RKO (cell line): ENCODE measurements at places on chromosomes 12 and 14.

- DNase-seq = no peak
Observed at GRCh38 chr14:42319996-42320395, 713.3 kb downstream of the LRFN5 start.

GRCh38 chr12:45231515-45232145, 15.7 kb downstream of the ANO6 start:
- DNase-seq = peak; percentile 69

DNA sequence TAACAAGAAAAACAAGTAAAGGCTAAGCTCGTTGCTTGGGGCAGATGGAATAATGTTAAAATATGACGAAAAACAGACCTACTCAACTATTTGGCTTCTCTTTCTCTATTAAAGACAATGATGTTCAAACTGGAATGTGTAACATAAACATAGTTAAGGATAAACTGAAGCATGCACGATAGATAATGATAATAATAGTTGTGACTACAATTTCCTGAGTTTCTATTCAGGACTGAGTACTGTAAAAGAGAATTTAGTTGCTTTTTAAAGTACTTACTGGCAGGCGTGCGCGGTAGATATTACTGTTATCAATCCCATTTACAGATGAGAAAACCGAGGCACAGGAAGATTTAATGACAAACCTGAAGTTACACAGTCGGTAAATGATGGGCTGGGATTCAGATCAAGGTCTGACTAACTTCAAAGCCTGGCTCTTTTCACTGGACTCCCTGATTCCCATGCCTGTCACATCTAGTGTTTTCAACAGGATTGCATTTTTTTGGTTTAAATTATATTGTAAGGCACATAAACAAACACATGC, 103.0 kb downstream of the CRADD start:
- DNase-seq = no peak

GRCh38 chr14:54606178-54606577, 39.2 kb downstream of the SAMD4A start:
- DNase-seq = no peak

- peak; percentile 88 for DNase-seq
Observed at GRCh38 chr14:89000007-89000942, 175.8 kb downstream of the TTC8 start.

DNA sequence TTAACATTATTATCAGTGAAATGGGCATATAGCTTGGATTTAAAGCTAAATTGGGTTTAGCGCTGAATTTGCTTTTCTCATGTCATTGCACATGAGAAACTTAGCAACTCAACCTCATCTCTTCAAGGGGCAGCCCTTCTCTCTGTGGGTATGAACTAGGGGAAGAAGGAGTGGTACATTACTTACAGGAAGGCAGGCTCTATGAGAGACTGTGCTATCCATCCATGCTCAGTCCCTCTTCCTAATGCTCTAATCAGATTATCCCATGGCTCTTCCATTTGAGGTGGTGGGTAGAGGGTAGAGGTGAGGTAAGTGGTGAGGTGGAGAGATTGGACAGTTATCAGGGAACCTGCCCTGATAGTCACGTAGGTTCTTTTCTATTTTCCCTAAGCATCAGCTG, 343.7 kb upstream of the NOVA1 start:
- DNase-seq = no peak

- no peak for DNase-seq
Observed at GRCh38 chr12:80593766-80594165, 113.7 kb upstream of the MYF6 start.
